Fibroblast of skin of left quadriceps (primary cell): ENCODE measurements at places on chromosomes 7 and 10.

GRCh38 chr10:121051696-121052279 lies 200.6 kb downstream of the WDR11 start:
- no peak for DNase-seq

DNA sequence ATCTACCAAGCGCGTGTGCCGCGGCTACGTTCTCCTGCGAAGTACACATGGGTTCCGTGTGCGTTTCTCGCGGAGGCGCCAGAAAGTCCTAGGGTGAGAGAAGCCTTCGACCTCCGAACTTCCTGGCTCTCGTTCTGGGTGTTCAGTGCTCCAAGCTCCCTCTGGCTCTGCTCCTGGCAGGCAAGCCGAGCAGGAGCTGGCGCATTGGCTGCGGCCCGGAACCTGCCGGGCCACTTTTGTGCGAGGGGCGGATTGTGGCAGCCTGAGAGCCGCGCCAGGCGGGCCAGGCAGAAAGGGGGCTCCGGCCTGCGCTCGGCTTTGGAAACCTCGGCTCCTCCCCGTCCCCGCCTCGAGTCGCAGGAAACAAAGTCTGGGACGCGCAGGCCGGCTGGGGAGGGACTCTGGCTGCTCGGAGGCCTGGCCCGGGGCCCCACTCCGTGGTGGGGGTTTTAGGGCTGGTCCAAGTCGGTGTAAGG lies 9.6 kb downstream of the EMX2 start:
- no peak for DNase-seq

- no peak for DNase-seq
Observed at GRCh38 chr10:18364987-18365775, 225.0 kb downstream of the CACNB2 start.

DNA sequence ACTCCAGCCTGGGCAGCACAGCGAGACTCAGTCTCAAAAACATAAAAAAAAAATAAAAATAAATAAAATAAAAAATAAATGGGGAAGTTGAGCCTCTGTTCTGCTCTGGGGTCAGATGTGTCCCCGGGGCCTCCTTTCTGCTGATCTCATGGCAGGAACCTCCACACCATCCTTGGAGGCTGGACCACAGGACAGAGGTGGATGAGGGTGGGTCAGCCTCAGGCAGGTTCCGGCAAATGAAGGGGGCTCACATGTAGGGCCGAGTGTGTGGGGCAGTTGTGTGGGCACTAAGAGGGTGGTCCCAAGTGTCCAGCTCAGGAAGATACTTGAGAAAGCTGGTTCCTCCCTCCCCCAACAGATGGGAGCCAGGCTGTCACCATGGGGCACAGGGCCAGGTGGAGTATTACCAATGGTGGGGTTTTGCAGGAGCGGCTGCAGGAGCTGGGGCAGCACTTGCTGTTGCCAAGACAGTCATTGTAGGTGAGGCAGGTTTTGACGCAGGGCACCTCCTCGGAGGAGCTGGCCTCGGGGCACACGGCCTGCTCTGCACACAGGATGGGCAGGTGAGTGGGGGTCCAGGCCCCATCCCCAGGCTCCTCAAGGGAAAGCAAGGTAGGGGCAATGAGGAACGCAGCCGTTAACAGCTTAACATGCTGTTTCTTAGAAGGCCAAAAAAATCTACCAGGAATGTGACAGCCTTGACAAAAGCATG lies 13.9 kb upstream of the TBRG4 start:
- DNase-seq, result no peak

DNA sequence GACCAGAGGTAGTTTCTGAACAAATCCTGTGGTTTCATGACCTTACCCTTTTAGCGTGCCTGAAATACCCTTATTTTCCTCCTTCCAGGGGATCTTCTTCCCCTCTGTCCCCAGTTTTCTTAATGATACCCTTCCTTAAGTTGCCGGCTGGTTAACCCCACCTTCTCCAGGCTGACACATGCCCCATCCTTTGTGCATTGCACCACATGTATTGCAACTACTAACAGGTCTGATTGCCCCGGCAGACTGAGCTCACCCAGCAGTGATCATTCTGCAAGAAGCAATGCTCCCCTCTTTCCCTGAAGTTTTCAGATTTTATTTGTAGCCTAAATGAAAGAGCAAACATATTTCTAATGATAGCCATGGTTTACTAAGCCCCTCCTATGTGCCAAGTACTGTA lies 108.2 kb downstream of the HIP1 start:
- DNase-seq, result no peak

GRCh38 chr7:129951226-129952085 lies 1.3 kb downstream of the UBE2H start:
- DNase-seq, result no peak

- DNase-seq, result no peak
Observed at GRCh38 chr7:1253681-1254181, 21.1 kb downstream of the UNCX start.

GRCh38 chr10:6319119-6319518 lies 116.4 kb downstream of the PFKFB3 start:
- DNase-seq, result no peak

DNA sequence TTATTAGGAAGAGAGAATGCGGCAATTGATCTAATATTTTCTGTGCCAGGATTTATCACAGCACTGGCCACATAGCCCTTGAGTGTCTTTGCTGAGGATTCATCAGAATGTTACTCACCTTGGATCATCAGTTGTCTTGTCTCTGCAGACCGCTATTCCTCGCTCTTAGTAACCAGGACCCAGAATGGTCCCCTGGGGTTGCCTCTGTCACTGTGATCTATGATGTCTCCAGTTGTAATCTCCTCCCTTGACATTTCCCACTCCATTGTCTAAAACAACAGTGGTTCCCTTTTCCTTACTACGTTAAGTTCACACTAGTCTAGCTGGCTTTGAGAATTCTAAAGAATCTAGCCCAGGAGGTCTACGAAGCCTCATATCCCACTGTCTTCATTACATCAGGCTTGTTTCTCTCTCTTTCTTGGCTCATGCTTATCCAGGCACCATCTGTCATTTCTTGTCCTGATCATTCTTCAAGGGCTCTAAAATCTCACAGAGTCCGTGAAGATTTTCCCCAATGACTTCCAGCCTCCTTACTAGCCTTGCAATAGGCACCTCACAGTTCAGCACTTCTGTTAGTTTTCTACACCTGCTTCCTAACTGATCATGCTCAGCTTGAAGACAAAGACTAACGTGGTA lies 125.8 kb downstream of the CUBN start:
- DNase-seq, result no peak

DNA sequence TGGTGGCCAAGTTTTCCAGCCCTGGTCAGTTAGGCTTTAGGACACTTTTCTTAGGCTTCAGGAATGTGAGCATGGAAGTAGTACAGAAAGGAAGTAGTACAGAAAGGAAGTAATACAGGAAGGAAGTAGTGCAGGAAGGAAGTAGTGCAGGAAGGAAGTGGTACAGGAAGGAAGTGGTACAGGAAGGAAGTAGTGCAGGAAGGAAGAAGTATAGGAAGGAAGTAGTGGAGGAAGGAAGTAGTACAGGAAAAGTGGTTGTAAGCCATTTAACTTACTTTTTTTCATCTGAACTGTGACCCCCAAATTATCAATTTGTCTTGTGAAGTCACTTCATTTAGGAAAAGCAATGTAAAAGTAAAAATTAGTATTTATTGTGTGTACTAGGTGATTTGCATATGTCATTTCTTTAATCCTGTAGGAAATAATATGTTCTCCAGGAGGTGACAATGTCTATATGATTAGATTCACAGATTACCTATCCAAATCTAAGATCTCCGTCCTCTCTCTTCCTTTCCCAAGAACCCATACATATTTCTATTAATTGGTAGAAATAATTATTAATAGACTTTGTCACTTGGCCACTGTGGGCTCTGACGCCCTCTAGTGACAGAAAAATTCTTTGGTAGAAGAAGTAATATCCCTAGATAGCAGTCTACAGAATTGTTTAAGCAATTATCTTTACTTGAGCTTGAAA lies 3.9 kb upstream of the FAS start:
- no peak for DNase-seq

DNA sequence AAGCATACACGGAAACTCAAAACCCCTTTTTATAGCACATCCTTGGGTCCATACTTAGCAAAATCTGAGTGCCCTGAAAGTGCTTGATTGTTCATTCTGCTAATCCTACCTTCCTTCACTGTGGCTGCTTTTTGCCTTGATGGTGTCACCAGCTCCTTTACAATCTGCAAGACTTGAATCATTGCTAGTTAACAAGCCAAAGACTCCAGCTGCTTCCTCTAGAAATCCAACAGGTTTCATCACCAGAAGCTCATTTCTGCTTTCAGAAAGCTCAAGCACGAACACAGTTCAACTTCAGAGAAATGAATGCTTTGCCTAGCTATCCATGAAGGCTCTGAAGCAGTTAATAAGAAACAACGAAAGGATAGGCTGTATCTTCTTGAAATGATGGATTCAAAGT lies 38.0 kb downstream of the USP6NL start:
- DNase-seq, result no peak

GRCh38 chr10:20948686-20949327 lies 51.7 kb upstream of the NEBL start:
- DNase-seq, result no peak

- DNase-seq, result no peak
Observed at GRCh38 chr10:117601716-117602115, 59.2 kb downstream of the EMX2 start.

DNA sequence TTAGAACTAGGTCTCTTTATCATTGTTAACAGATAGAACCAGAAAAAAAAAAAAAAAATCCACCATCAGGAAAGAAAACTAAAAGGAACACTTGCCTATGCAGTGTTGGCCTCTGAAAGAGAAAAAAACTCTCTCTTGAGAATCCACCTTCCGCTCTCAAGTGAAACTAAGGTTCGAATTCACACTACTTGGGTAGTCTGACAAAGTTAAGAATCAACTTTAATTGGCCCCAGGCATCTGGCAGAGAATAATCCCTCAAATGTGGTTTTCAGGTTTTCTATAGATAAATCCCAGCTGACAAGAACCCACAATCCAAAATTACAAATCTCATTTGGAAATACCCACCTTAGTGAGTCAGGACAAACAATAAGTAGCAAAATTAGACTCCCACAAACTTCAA lies 199.7 kb upstream of the LRRN3 start:
- no peak for DNase-seq

- no peak for DNase-seq
Observed at GRCh38 chr7:92437956-92438491, 9.3 kb upstream of the GATAD1 start.

DNA sequence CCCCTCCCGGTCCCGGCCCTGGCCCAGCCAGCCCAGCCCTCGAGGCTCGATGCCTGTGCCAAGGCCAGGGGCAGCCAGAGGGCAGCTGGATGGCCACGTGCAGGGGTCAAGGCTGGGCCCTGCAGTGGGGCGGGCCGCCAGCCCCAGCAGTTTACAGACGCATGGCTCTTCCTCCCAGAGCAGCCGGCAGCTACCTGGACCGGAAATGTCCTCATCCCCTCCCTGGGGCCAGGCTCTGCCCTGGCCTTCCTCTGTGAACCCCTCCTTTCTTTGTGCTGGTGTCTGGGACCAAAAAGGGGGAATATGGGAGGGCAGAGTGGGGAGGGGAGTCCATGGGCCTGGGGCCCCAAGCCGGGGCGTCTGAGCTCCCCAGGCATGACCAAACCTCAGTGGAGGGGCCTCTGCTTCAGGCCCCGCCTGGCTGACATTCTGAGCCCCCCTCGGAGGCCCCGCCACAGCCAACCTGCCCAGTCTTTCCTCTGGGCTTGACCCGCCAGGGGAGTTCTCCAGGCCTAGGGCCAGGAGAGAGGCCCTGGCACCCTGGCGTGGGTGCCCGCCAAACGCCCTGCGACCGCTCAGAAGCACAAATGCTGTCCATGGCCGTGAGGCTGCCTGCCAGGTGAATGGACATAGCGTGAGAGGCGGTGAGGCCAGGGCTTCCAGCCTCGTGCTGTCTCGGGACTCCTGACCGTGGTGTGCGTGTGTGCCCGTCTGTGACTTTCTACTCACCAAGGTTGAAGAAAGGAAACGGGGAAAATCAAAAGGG lies 24.7 kb upstream of the AMZ1 start:
- DNase-seq, result no peak

GRCh38 chr10:103514244-103514643 lies 20.7 kb downstream of the NEURL1 start:
- DNase-seq, result no peak

DNA sequence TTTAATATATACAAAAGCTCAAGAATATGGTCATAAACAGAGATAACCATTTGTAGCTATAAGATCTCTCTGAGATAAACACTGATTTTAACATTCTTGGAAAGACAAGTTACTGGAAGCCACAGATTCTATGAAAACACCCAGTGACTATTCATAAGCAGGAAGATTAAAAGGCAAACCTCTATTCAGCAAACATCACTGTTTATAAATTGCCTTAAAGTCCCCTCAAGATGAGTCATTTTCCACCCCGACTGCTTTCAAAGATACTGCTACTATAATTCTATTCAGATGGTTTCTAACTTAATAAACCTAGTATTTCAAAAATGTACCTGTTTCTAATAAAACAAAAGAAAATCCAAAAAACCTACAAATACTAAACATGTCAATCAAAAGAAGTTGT lies 21.0 kb downstream of the TM9SF3 start:
- peak; percentile 27 for DNase-seq

- no peak for DNase-seq
Observed at GRCh38 chr7:42075418-42075817, 161.6 kb downstream of the GLI3 start.

- no peak for DNase-seq
Observed at GRCh38 chr10:72337039-72337629, 17.6 kb downstream of the DNAJB12 start.

DNA sequence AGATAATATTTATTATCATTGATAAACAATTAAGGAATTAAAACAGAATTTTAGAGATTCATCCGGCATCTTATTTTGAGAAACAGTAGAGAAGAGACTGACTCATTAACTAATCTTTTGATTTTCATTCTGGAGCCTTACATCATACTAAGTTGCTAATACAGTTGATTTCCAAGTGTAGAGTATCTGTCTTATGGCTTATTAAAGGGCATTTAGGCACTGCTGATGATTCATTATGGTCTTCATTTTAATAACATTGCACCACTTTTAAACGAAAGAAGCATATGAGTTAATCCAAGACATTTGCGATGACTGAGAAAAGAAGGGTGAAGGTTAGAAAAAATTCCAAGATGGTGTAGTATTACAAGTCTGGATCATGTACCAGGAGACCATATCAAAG lies 186.0 kb upstream of the CACNA2D1 start:
- no peak for DNase-seq

DNA sequence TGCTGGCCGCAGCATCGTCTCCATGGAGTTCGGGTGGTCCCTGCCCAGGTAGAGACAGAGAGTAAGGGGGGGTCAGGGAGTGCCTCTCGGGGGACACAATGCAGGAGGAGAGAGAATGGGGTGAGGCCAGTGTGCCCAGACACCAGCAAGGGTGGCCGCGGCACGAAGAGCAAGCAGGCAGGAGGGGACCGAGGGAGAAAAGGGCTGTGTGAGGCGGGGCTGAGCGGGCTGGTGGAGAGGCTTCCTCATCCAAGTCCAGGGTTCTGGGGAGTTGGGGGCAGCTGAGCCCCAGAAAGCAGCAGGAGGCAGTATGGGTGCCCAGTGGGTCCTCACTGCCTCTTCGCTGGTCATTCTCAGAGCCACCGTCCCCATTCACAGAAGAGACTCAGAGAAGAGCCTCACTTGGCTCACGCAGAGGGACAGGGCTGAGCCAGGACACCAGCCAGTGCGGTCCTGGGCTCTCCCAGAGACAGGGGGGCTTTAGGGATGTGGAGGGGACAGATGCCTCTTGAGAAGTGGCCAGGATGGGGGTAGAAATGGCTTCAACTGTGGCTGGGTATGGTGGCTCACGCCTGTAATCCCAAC lies 78.9 kb downstream of the MICALL2 start:
- DNase-seq, result no peak

GRCh38 chr10:50387732-50388073 lies 136.4 kb upstream of the ASAH2 start:
- DNase-seq, result no peak

- DNase-seq, result no peak
Observed at GRCh38 chr10:32461203-32461602, 15.3 kb downstream of the CCDC7 start.
